Motor neuron (in vitro differentiated cells): ENCODE measurements at places on chromosomes 16 and 17.
A peak's percentile ranks its signal among the peaks of the same experiment; 100 is the strongest.

- no peak for ATAC-seq
Observed at GRCh38 chr16:60310846-60311445, 1576.8 kb upstream of the GOT2 start.

GRCh38 chr16:16163571-16163970, 59.7 kb downstream of the ABCC6 start:
- no peak for ATAC-seq

GRCh38 chr17:39404542-39405378, 3.3 kb upstream of the FBXL20 start:
- no peak for ATAC-seq

DNA sequence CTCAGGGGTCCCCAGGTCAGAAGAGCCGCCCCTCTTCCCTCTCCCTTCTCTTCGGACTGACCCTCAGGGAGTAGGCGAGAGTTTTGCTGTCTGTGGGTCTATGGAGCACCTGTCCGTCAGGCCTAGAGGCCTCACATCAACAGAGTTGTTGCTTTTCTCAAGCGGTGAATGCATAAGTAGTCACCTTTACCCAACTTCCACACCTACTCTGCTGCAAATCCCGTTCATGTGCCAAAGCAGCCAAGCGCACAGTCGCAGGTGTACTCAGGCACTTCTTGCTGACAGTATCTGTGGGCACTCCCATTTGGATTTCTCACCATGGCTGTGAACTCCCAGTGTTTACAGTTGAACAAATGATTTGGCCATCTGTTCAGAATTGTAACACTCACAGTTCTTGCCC, 4.0 kb upstream of the FA2H start:
- no peak for ATAC-seq

DNA sequence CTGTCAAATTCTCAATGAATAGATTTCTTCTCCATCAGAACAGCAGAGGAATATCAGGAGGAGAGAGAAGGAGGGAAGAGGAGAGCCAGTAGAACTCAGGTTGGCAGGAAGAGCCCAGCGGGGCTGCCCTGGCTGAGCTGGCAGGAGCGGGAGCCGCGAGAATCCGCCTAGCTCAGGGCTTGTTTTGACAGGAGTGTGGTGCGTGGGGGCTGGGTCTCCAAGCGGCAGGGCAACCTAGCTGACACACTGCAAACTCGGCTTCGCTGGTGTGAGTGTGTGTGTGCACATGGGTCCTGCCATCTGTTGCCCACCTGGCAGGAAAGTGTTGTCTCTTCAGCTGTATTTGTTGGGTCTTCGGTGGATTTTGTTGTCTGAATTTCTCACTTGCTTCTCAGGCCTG, 27.9 kb upstream of the BCAR1 start:
- no peak for ATAC-seq

DNA sequence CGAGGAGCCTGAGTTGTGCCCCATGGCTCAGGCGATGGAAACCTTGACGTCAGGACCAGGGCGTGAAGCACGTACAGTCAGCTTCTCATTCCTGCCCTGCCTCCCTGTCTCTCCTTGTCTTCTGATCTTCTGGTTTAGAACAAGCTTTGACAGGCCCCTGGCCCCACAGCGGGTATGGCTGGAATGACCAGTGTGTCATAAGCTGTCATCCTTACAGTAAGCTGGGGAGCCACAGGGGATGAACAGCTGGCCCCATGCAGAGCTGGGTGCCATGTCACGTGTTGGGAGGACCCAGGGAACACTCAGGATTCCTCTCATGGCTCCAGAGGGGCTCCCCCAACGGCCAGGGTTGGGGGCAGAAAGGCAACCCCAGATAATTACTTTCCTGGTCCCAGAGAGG, 157.6 kb upstream of the PLCG2 start:
- no peak for ATAC-seq

- ATAC-seq = no peak
Observed at GRCh38 chr16:86579268-86580062, 1.1 kb downstream of the FOXL1 start.

DNA sequence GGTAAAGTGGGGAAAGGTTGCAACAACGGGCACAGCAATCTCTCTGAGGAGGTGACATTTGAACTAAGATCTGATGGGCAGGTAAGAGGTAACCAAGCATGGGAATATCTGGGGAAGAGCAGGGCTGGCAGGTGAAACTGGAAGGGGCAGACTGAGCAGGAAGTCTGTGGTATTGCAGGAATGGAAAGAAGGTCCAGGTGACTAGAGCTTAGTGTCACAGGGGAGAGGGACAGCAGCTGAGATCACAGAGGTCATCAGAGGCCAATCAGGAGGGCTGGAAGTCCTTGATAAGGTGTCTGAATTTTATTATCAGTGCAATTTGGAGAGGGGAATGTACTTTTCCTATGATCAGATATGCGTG, 73.3 kb upstream of the DHX40 start:
- no peak for ATAC-seq

GRCh38 chr17:3037259-3037658, 26.1 kb downstream of the OR1D5 start:
- no peak for ATAC-seq

DNA sequence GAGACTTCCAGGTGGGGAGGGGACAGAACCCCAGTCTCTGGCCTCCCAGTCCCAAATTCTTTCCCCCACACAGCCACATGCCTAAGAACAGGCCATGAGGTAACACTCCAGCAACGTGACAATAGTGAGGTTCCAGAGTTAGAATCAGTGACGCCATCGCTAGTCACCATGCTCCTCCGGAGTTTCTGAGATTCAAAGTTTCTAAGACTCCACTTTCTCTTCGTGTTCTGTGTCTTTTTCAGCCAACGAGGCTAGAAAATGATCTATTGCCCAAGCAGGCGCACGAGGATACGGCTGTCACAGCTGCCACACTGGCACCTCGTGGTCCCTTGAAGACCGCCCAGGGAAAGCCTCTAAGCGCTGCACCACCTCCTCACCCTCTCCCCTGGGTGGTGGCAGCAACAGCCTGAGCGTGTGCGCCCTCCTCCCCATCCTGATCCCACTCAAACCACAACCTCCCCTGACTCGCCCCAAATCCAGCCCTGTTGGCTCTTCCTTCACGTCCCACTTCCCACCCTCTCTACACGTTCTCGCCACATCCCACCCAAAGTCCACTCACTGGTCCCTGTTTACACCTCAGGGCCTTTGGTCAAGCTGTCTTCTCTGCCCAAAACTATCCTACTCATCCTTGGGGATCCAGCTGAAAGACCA, 1.0 kb downstream of the MCRIP1 start:
- no peak for ATAC-seq

DNA sequence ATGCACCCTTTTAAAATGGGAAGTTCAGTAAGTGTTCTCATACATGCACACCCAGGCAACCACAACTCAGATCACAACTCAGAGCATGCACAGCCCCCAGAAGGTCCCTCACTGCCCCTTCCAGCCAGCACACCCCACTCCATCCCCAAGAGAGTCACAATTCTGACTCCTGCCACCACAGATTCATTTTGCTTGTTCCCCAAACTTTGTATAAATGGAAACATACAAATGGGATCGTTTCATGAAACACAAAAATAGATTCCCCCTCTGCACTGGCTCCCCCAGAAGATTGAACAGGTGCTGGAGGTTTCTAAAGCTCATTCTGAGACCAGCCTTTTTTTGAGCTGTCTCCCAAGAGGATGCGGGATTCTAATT, 3.3 kb upstream of the TNFRSF13B start:
- ATAC-seq = no peak

- peak; percentile 32 for ATAC-seq
Observed at GRCh38 chr16:17364319-17365210, 106.2 kb downstream of the XYLT1 start.

DNA sequence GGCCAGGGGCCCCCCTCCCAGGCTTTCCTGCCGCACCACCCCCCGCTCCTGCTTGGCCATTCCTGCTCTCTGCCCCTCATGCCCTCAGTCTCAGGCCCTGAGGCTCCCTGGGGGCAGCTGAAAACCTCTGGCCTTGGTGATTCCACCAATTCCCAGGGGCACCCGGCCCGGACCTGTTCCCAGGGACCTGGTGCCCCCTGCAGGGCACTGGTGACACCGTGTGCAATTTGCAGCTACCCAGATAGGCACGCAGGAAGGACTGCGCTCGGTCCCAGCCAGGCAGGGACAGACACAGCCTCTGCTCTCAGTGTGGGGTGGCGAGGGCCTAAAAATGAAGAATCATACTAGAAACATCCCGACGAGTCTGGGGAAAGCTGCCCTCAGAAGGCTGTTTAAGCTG, 13.4 kb downstream of the WFDC1 start:
- ATAC-seq = peak; percentile 90

- no peak for ATAC-seq
Observed at GRCh38 chr17:64787921-64788271, 125.8 kb upstream of the SMURF2 start.

DNA sequence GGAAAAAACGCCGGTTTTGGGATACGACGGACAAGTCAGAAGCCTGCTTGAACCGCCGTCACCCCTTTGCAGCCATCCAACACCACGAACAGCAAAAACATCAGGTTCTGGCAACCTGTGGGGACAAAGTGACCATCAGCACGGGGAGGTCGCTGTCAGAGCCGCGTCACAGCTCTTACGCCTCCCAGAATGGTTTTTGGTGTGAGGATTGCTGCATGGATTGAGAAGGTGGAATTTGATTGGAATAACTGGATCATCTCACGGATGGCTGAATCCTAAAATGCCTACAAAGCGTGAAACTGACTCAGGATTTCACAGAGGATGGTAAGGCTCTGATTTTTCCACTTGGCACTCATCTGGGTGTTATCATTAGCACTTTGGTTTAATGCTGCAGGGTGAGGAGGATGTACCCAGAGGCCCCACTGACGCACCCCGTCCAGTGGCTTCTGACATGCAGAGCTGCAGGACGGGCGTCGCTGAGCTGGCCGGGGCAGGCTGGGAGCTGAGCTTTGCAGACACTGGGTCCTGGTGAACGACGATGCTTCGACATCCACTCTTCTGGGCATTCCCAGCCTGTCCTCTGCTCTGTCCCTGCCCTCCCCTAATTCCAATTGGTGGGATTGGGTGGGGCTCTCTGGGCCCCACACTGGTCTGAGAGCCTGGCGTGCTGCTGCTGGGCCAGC, 73.4 kb upstream of the CREBBP start:
- ATAC-seq = no peak

- no peak for ATAC-seq
Observed at GRCh38 chr16:3607161-3607560, 4.2 kb downstream of the SLX4 start.

DNA sequence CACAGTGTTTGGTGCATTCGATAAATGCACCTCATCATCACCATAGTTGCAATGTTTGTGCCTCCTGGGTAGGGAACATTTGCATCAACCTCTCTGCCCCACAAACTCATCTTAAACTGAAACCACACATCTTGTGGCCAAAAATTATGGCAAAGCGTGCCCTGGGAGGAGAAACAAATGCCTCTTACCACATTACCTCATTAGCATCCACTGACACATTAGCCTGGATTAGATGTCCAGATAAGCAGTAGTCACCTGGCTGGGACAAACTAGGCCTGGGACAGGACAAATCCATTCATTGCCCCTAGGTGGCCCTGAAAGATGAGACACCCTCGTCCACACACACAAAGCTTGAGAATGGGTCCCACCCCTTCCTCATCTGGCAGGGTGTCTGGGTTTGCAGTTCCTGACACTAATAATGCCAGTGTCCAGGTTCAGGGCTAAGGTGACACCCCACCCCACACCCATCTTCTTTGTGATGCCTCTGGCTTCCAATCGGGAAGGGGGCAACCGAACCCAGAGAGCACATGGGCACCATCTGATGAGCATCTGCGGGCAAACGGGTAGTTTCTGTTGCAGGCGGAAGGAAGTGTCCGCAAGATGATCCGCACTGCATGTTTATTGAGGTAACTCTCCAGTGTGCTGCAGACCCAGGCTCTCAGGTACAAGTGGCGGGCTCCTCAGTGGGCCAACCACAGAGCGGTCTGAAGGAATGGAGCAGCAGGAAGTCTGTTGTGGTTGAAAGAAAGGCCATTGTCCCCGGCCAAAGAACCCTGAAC, 8.6 kb downstream of the XYLT1 start:
- ATAC-seq = no peak

GRCh38 chr16:19940195-19940594, 55.5 kb upstream of the GPRC5B start:
- ATAC-seq = no peak

DNA sequence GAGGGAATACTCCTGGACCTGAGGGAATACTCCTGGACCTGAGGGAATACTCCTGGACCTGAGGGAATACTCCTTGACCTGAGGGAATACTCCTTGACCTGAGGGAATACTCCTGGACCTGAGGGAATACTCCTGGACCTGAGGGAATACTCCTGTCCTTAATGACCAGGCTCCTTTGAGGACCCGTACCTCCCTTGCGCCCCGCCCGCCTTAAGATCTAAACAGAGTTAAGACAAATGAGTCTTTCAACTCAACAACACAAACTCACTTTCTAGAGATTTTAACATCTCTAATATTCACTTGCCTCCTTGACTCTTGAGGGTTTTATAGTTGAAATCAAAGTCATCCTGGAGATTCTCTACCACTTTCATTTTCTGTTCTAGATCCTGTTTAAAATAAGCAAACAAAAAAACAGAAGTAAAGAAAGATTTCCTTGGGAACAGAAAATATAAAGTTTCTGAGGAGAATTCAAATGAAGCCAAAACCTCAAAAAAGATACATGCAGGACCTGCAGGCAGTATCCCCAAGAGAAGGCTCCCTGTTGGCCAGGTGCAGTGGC, 49.7 kb downstream of the STAT3 start:
- ATAC-seq = no peak

DNA sequence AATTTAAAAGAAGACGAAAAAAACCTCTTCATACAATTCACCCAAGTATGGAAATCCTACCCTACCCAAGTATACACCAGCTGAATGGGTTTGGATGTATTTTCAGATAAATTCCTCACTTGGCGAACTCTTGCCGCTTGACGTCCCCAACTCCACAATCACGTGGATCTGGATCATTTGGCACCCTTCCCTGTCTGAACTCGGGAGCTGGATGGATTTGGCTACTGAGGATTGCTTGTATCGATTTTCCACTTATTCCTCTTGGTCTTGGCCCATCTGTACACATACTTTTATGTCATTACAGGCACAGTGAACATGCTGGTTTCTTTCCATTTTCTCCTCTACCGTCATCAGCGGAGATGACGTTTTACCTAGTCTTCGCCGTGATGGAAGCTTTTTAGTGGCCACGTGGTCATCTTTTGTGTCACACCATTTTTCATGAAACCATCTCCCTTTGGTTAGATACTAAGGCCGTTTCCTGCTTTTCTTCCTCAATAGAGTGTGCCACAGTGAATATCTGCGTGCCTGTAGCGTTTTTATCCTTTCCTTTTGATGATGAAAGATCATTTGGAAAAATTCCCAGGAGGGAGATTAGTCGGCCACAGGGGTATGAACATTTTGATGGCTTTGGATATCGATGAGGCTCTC, 47.1 kb downstream of the CMIP start:
- no peak for ATAC-seq

GRCh38 chr17:27669136-27669535, 38.1 kb downstream of the LGALS9 start:
- no peak for ATAC-seq

- no peak for ATAC-seq
Observed at GRCh38 chr17:74868251-74868907, 4.4 kb downstream of the FDXR start.

- no peak for ATAC-seq
Observed at GRCh38 chr16:14308368-14308723, 237.2 kb downstream of the MRTFB start.
